ENCODE measurements at places on chromosomes 13 and 19. TPM values are rescaled to one million over a fixed set of nuclear protein-coding genes. Genes with fewer than 3 reads are reported as not detected.

DNA sequence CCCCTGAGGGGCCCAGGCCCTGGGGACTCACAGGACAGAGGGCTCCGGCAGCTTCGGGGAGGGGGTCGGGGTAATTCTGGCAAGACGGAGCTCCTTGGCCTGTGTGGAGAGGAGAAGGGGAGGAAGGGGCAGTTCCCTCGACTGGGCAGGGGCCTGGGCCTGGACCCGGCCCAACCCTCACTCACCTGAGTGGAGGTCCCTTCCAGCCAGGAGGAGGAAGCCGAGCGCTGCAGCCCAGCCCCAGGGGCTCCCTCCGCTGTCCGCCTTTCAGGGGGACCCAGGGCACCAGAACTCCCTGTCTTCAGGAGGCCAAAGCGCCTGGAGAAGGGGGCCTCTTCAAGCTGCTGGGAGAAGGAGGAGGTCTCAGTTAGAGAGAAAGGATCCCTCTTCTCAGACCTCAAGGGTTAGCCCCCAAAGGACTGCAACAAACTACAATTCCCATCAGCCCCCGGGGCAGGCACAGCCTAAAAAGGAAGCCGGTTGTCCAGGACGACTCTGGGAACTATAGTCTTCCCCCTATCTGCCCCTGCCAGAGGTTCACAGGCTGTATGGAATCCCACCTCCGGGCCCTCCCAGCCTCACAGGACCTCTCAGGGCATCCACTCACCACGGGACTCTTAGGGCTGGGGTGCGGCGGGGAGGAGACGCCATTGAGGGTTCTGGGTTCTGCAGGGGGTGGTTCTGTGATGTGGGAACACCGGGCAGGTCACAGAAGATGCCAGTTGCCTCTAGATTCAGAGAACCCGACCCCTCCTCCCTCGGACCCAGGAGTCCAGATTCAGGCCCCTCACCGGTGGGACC lies 19.8 kb downstream of the EPS8L1 start:
- no peak for DNase-seq

Gene CNOT3
- total RNA-seq: 22.4 TPM

Gene NAA16
- total RNA-seq: 47.8 TPM

Gene PLPP2
- total RNA-seq: 75.8 TPM

GRCh38 chr13:102136735-102137296 lies 265.0 kb downstream of the FGF14 start:
- no peak for DNase-seq

- peak; percentile 40 for DNase-seq
Observed at GRCh38 chr13:100600915-100601314, 12.3 kb upstream of the GGACT start.

GRCh38 chr19:771332-771785 lies 20.4 kb downstream of the MISP start:
- DNase-seq: no peak

Gene ZNF304
- total RNA-seq: 2.9 TPM

Gene PSG6
- not detected for total RNA-seq

- DNase-seq: no peak
Observed at GRCh38 chr19:13362668-13363067, 143.6 kb downstream of the CACNA1A start.

- no peak for DNase-seq
Observed at GRCh38 chr13:31824705-31825517, 85.6 kb downstream of the RXFP2 start.

GRCh38 chr13:53191091-53191490 lies 162.5 kb downstream of the OLFM4 start:
- DNase-seq: no peak

- no peak for DNase-seq
Observed at GRCh38 chr13:79530270-79530669, 49.3 kb downstream of the NDFIP2 start.

DNA sequence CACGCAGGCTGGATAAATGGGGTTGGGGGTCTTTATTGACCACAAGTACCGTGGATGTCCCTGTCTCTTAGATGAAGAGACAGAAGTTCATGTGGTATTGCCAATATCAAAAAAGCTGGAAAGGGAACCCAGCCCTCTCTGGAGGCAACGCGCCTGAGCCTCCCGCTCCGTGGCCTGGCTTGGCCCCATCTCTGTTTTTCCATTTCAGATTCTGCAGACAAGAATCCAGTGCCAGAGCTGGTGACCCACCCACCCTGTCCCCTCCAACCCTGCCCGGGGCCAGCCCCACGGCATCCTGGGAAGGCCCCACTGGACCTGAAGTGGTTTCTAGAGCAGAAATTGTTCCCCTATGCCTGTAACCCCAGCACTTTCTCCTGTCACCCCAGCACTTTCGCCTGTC lies 57.7 kb downstream of the PTPRS start:
- DNase-seq: no peak

DNA sequence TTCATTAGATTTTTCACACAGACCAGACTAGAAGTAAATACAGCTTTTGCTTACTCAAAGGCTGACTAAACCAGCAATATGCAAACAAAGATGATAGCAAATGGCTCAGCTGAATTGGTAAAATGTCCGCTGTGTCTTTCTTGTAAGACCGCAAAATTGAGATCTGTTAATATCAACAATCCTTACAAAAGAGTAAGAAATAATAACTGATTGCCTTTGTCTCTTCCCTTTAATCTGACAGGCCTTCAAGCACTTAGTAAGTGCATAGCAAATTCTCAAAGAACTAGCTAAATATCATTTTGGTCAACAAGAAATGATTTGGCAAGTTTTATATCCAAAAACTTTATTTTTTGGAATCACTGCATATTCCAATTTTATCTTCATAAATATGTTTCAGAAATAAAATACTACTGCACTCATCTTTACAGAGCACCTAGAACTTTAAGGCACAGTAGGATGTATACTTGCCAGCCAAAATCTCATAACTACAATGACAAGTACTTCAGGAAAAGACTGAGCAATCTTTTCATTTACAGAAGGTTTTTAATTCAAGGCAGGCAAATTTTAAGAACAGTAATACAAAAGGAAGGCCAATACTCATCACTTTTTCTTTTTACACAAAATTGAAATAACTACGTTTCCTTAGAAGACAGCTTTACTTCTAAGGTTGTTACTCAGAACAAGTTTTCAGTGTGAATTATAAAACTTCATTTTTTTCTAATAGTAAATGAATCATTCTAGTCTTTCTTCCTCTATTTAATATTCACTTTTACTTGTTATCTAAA lies 1.1 kb downstream of the ELF1 start:
- no peak for DNase-seq

DNA sequence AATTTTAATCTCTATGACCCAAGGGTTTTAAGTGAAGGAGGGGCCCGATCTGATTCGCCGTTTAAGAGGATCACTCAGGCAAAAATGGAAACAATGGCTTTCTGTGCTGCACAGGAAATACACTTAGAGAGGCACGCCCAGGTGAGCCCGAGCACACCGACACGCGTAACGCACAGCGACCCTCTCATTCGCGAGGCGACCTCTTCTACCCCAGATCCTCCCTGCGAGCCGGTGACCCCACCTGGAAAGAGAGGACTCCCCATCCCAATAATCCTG lies 216 bp downstream of the SH2D3A start:
- no peak for DNase-seq

DNA sequence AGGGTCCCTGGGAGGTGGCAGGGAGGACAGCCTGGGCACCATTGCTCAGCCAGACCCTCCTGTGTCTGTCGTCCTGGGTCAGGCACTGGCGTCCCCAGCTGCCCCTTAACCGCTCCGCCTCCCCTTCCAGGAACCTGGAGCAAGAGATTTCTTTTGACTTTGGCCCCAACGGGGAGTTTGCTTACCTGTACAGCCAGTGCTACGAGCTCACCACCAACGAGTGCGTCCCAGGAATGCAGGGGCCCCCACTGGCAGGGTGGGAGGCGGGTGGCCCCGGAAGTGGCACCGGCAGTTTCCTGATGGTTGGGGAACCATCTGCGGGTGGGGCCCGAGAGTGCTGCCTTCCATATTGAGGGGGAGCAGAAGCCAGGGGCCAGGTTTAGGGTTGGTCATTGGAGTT lies 13.0 kb downstream of the PRKCSH start:
- no peak for DNase-seq

DNA sequence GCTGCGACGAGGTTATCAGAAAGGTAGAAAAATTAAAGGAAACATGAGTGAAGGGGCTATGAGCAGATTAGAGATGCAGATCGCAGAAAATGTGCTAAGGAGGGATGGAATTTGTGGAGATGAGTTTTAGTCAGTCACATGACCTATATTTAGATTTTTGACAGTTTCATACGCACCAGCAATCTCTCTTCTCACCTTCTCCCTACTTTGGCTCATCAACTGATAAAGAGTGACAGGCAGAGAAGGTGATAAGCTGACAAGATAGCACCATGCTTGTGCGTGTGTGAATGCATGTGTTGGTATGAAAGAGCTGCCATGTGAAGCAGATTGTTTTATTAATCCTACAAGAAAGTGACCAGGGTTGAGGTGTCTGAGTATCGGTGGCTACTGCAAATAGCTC lies 252.6 kb downstream of the RAP2A start:
- no peak for DNase-seq

- no peak for DNase-seq
Observed at GRCh38 chr13:51639171-51639570, 54.9 kb downstream of the WDFY2 start.

GRCh38 chr13:110425444-110425780 lies 118.3 kb downstream of the COL4A2 start:
- DNase-seq: no peak

- peak; percentile 94 for DNase-seq
Observed at GRCh38 chr19:49340069-49340864, 5.1 kb downstream of the CD37 start.

Gene ZNF564
- total RNA-seq: 5.2 TPM

- DNase-seq: no peak
Observed at GRCh38 chr13:93378184-93378583, 151.6 kb downstream of the GPC6 start.

DNA sequence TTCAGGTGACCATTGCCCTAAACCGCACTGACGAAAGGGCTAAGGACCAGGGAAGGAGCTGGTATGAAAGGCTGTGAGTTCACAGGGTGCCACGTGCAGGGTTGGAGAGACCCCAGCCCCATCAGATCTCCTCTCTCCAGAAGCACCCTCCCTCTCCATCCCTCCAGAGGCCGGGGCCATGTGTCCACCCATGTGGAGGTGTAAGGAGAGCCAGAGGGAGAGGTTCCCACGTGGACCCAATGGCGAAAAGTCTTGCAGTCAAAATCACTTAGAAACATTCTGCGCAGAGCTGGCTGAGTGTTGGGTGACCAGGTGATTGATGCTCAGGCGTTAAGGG lies 168.3 kb downstream of the COL4A1 start:
- no peak for DNase-seq

DNA sequence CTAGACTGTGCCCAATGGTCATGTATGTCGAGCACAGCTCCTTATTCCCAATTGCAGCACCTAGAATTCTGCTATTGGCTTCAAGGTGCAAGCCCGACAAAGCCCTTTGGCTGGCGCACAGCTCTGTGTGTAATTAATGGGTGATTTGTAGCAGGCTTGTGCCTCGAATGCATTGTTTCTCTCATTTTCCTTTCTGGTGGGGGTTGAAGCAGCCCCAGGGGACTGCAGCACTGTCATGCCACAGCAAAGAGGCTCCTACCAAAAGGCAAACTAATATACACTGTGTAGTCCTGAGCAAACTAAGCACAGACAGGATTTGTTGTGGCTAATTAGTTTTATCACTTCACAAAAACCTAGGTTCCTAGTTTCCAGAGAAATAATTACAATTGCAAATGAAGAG lies 898.7 kb downstream of the UQCRFS1 start:
- no peak for DNase-seq

Gene LILRA1
- total RNA-seq: 0.26 TPM

Gene C1QTNF9B
- not detected for total RNA-seq

- DNase-seq: peak; percentile 6
Observed at GRCh38 chr13:106376401-106377112, 158.9 kb downstream of the EFNB2 start.

GRCh38 chr19:34217952-34218817 lies 36.2 kb upstream of the GARRE1 start:
- DNase-seq: peak; percentile 23

GRCh38 chr19:920051-920864 lies 3.1 kb downstream of the KISS1R start:
- peak; percentile 68 for DNase-seq

GRCh38 chr19:18672606-18673337 lies 10.7 kb upstream of the CRTC1 start:
- no peak for DNase-seq

DNA sequence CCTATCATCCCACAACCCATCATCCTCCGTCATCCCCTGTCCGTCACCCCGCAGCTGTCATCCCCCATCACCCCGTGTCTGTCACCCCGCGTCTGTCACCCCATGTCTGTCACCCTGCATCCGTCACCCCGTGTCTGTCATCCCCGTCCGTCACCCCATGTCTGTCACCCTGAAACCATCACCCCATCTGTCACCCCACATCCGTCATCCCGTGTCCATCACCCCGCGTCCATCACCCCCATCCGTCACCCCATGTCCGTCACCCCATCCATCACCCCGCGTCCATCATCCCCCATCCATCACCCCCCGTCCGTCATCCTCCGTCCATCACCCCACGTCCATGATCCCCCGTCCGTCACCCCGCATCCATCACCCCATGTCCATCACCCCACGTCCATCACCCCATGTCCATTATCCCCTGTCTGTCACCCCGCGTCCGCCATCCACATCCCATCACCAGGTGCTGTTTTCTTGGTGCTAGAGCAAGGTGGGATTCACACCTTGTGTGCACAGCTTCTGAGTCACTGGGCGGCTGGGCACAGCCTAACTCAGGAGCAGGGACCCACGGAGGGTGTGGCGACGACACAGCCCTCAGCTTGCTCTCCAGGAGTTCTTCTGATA lies 24.2 kb downstream of the RASA3 start:
- no peak for DNase-seq

Gene CATSPERD
- total RNA-seq: not detected

Gene CYP4F12
- 15.8 TPM for total RNA-seq

DNA sequence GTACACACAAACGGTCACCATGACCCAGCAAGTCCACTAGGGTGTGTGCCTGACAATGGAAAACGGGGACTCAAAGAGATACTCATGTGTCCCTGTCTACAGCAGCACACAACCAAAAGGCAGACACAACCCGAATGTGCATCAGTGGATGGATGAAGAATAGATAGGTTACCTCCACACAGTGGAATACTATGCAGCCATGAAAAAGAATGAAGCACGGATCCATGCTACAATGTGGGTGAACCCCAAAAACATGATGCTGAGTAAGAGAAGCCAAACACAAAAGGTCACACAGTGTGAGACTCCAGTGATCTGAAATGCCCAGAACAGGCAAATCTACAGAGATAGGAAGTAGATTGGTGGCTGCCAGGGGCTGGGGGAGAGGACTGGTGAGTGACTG lies 9.0 kb downstream of the CERS1 start:
- DNase-seq: no peak

DNA sequence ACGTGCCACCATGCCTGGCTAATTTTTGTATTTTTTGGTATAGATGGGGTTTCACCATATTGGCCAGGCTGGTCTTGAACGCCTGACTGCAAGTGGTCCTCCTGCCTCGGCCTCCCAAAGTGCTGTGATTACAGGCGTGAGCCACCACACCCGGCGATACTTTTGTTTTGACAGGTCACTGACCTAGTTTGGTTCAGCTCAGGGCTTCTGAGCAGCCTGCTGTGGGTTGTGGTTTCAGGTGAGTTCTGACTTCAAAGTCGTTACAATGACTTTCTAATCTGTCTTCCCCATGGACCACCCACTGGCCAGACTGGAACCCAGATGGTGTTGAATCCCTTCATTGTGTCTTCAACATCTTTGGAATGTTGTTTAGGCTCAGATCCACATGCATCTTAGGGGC lies 73.8 kb downstream of the TRPM4 start:
- no peak for DNase-seq
